Lower leg skin (tissue), 4 donors: ENCODE measurements at places on chromosomes 12 and 14.
A peak's percentile ranks its signal among the peaks of the same experiment; 100 is the strongest.

GRCh38 chr12:53231671-53231920 is 413 bp downstream of the RARG start:
- DNase-seq = no peak

- DNase-seq = no peak
Measured at GRCh38 chr12:69508621-69509020, 38.4 kb downstream of the FRS2 start.

DNA sequence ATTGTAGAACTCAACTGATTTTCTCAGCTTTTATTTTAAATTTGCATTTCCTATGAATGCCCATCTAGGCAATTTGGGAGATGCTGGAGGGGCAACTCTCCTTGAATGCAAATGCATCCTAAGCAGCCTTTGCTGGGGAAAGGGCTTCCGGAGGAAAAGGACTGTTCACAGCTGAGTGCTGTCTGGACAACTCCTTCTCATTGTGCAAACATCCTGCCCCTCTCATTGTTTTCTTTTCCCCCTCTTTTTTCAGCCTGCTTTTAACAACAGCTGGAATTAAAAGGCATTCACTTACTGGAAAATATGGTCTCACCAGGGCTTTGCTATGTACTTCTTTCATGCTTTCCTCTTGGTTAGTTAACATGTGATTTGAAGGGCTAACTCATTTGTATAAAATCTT is 397.8 kb downstream of the FUT8 start:
- no peak for DNase-seq

DNA sequence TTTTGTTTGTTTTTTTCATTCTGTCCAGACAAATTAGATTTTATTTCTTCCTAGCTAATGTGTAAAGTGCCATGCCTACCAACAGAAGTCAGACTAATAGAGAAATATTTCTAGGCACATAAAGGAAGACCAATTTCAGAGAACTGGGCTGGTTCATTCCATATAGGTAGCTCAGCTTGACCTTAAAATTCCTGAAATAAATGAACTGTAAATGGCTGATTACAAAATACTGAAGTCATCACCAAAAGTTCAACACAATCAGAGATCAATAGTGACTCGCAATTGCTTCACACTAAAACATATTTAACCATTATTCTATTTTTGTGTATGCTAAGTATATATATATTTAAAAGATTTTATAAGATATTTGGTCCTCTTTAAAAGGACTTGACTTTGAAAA is 34.2 kb downstream of the PTPRB start:
- no peak for DNase-seq

- DNase-seq = no peak
Measured at GRCh38 chr14:90487031-90487430, 90.2 kb downstream of the CALM1 start.

DNA sequence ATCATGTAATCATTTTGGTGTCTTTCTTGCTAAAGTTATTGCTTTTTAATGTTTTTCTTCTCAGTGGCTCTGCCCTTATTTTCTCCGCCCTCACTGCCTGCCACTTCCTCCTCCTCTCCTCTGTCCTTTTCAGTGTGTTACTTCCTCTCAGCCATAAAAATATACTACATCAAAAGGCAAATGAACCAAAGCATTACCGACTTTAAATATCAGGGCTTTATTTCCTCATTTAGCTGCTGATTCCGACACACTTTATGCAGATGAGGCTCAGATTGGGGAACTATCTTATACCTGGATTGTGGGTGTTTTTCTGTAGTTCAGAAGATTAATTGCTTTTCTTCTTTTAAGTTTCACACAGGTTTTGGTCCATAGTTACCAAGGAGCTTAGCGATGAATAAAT is 118.1 kb downstream of the CMAS start:
- DNase-seq = no peak

DNA sequence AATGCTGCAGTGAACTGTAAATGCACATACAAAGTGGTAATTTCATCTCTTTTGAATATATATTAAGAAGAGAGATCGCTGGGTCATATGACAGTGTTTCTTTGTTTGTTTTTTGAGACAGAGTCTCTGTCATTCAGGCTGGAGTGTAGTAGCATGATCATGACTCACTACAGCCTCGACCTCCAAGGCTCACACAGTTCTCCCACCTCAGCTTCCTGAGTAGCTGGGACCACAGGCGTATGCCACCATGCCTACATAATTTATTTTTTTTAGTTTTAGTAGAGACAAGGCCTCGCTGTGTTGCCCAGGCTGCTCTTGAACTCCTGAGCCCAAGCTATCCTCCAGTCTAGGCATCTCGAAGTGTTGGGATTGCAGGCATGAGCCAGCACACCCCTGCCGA is 62.4 kb upstream of the ACSS3 start:
- DNase-seq = no peak

GRCh38 chr12:56229916-56230431 is at the start of gene SLC39A5:
SLC39A5 (plus strand) TSS chr12:56230051; CDS start chr12:56231275, 1,224 bp downstream.
- DNase-seq = no peak

DNA sequence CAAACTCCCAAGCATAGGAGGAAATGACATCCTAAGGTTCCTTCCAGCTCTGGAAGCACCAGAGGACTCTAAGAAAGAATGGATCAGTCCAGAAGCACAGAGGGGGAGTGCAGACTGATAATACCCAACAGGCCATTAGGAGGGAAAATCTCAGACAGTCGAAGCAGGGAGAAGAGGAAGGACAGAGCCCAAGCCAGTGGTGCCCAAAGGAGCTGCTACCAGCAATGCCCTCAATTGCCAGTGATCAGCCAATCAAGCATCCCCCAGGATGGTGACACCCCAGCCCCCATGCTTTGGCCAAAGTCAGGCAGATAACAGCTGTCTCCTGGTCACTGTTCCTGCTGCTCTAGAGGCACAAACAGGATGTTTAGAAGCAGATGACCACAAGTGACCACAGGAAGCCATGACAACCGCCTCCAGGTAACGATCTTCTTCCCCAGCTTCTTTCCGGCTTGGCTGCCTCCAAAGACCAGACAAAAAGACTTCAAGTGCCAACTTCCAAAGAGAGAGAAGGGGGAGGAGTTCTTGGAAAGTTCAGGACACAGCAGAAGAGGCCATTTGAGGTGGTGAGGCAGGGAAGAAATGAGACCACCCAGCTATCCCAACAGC is 16.2 kb downstream of the PXN start:
- no peak for DNase-seq

- DNase-seq = no peak
Measured at GRCh38 chr12:121649819-121650353, 19.6 kb downstream of the MORN3 start.

DNA sequence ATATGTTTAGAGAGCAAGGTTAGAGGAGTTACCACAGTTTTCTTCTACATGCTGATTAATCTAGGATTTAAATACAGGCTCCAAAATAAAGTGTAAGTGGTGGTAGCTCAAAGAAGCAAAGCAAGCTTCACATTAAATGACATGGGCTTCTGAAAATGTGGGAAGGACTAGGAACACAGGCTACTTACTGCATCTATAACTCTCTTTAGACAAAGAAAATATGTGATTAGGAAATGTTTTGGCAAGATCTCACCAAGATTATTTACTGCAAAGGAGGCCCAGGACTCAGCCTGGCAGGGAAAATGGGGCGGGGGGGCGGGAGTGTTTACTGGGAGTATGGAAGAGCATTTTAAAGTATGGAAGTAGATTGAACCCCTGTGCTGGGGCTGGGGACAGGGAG is 39.4 kb downstream of the ETV6 start:
- no peak for DNase-seq

GRCh38 chr14:65151609-65151956 is 49.3 kb upstream of the MAX start:
- DNase-seq = no peak

DNA sequence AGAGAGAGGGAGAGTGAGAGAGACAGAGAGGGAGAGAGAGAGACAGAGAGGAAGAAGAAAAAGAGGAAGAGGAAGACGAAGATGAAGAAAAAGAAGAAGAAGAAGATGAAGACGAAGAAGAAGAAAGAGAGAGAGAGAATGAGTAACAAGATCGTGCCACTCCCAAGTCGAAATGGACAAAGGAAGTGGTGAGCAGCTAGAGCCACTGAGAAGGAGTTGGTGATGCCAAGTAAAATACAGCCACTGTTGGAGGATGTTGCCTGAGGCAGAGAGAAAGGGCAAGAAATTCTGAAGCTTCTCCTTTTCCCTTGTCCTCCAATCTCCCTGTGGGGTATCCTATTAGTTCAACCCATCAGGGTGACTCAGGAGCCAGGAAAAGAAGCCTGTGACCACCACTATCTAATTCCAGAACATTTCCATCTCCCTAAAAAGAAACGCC is 12.5 kb upstream of the ANAPC5 start:
- DNase-seq = no peak

DNA sequence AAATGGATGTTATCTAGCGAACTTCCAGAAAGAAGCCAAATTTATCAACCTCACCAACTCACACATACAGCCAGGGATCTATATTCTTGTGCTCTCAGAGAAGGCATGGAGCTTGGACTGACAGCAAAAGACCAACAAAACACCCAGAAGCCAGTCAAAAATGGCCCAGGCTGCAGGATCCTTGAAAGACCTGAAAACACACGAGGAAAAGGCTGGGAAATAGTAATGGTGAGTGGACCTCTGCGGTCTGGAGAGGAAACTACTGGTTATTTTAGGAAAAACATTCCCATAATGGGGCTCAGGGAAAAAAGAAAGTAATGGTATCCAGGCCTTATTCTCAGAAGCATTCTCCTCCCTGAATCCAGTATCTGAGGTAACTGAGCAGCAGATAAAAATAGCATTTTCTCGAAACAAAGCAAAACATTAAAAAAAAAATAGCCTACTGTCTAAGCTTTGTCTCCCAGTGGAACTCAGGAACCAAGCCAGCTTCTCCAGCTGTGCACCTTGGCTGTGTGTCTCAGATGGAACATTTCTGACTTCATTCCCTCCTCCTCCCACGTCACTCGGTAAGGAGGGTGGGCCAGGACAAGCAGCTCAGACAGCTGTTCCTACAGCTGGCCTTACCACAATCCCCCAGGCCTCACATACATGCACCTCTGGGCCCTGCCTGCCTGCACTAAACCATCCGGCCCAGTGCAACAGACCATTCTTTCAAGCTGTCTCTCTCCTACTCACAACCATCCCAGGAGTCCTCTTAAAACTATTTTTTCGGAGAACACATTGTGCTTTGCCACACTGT is 249.9 kb downstream of the DAD1 start:
- DNase-seq = peak; percentile 74

DNA sequence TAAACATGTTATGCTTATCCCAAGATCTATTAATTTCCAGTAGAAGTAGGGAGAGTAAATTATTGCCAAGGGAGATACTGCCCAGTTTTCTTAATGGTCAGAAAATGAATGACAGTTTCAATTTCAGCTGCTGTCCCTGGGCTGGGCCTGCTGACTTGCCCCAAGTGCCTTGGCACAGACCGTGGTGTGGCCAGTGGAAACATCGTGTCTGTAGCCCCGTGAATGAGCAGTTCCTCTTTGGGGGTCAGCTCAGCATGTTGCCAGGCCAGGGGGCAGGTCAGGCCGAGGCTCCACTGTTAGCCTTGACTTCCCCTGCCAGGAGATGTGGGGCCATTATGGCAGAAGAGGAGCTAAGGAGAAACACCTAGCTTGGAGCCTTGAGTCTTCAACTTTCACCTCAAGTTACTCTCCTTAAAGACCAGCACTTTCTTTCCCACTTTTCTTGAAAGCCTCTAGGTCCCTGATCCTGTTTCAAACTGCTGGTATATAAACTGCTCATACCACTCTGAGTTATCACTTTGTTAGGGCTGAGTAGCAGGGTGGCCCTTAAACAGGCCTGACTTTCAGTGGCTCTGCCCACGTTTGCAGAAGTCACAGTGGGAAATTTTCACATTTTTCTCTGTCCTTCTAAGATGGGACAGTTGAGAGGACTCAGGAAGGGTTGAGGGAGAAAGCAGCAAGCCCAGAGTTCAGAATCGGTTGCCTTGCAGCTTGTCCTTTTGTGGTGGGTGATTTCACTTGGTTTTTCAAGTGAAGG is 73.2 kb downstream of the SUSD6 start:
- DNase-seq = no peak

DNA sequence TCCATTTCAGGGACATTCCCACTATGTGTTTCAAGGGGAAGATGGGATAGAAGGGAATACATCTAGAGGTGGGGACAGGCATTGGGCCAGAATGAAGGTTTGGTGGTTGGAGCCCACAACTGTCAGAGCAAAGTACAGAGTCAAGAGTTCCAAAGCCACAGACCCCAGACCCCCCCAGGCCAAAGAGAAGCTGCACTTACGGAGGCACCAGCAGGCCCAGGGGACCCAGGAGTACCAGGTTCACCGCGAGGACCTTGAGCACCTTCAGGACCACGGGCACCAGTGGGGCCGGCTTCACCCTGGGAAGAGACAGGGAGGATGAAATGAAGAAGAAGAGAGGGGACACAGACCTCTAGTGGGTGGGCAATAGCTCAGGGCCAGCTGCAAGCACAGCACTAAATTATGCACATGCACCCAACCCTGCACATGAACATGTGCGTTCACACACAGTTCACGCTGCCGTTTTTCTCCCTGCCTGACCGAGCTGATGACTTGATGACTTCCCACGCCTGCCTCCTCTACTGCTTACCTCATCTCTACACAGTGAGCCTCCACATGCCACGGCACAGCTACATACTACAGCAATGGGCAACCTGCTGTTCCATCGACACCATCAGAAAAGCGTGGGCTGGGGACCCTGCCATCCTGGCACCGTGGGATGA is 16.7 kb downstream of the COL2A1 start:
- no peak for DNase-seq

GRCh38 chr12:6235906-6236640 is 35.9 kb downstream of the CD9 start:
- DNase-seq = no peak

- DNase-seq = no peak
Measured at GRCh38 chr12:66596199-66596598, 82.7 kb downstream of the GRIP1 start.

GRCh38 chr12:2256915-2257314 is 204.1 kb downstream of the CACNA1C start:
- DNase-seq = no peak

DNA sequence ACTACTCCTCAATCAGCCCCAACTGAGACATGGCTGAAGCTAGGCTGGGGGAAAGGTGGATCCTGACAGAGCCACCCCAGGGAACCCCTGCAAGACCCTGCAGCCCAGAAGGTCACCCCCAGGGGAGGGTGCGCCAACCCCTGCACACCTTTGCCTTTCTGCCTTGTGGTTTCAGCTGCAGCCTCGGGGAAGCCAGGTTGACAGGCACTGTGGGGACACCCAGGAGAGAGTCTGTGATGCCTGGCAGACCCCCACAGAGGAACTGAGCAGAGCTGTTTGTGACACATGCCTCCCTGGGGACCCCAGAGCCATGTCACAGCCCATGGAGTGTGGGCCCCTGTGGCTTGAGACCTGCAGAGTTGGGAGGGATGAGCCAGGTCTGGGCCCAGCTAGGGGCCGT is 11.8 kb upstream of the HHIPL1 start:
- no peak for DNase-seq
